ENCODE measurements at places on chromosomes 12 and 14.

DNA sequence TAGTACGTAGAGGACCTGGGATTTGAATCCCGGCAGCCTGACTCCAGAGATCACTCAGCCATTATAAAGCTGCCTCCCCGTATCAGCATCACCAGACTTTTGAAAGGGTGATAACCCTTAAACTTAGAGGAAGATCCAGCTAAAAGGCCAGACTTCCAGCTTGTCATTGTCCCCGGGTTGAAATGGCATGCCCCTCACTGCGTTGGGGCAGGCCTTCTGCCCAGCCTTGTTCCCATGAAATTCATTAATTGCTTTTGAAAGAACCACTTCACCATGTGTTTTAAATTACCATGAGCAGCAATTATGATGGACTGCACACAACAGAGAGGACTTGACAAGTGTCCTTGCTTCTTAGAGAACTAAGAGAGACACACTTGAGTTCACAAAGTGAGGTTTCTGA lies 269.6 kb upstream of the CRY1 start:
- no peak for DNase-seq

DNA sequence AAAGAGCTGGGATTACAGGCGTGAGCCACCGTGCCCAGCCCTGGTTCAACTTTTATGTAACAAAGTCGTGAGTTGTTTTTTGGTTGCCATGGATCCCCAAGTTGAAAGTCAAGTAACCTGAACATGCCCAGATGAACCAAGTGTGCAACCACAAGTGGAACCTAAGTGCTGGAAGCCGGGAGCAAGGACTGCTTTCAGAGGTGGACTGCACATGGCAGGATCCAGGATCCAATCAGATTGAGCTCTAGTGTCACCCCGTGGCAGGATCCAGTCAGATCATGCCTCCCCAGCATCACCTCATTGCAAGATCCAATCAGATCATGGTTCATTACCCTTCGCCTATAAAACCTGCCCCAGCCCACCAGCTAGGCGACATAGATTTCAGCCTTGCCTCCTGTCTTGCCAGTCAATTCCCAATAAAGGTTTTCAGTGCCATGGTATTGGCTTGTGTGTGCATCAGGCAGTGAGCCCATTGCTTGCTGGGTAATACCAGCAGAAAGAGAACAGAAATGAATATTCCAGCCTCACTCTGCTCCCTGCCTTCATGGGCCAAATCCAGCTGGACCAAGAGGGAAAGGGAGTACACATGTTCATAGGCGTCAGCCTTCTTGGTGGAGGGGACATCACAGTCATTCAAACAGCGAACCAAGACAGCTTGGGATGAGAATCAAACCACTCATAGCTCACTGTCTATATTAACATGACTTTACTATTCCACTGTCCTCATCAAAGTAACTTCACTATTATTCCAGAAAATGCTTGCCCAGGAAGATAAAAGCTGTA lies 43.6 kb upstream of the VASH1 start:
- DNase-seq: no peak

GRCh38 chr12:11863988-11864387 lies 206.8 kb upstream of the BCL2L14 start:
- no peak for DNase-seq

- no peak for DNase-seq
Measured at GRCh38 chr14:62604524-62604923, 440.7 kb downstream of the KCNH5 start.

- no peak for DNase-seq
Measured at GRCh38 chr12:91252341-91252740, 69.7 kb upstream of the DCN start.

DNA sequence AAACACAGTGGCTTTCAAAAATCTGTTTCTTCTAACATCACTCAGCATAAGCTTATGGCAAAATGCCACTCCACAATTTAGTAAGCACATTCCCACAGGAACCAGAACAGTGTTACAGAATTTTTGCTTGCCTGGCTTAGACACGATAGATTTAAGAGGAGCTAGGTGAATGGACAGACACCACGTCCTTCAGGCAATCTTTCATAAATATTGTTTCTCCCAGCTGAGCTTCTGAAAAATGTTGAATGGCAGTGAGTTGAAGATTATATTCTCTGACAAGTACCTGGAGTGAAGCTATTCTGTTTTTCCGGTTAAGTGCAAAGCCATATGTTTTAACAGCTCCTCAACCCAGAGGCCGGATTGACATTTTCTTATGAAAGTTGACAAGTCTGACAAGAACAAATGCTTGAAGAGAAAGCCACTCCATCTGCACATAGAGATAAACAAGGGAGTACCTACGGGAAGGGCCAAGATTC lies 102.0 kb downstream of the FSCB start:
- no peak for DNase-seq

GRCh38 chr14:36805131-36805559 lies 143.5 kb downstream of the PAX9 start:
- DNase-seq: no peak

DNA sequence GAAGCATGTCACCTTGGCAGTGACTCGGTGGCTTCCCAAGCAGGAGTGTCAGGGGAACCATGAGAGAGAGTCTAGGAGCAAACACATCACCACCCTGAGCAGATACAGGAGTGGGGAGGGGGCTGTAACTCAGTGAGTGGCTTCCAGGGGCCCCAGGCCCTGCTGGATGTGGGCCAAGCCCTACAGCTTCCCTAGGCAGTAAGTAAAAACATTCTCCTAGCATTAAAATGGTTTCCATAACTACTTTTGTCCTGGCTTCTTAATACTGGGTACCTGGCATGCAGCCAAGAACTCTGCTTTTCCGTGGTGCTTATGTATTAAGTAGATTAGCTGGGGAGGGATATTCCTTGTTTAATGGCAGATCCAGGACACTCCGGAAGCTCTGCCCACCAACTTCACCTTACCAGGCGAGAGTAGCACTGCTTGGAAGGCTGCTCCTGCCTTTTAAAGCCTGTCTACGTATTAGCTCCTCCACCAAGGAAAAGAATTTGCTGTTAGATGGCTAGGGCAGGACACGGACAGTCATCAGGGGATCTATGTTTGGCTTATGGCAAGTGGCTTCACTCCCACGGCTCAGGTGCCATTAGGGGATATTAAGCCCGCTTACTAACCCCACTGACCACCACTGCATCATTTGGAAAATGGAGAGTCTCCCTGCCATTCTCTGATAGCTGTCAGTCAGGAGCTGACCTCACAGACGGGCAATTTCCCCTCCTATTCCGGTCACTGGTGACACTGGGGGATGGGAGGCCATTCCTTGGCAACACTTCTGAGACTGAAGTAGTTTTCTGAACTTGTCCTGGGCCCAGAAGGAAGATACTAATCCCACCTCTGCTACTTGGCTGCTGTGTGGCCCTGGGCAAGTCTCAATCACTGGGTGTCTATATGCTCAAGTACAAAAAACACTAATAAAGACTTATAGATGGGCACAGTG lies 22.8 kb downstream of the OTUB2 start:
- DNase-seq: peak; percentile 56

- no peak for DNase-seq
Measured at GRCh38 chr12:18361433-18361832, 100.1 kb downstream of the PIK3C2G start.

GRCh38 chr12:110245369-110245772 lies 35.7 kb upstream of the ATP2A2 start:
- DNase-seq: no peak

DNA sequence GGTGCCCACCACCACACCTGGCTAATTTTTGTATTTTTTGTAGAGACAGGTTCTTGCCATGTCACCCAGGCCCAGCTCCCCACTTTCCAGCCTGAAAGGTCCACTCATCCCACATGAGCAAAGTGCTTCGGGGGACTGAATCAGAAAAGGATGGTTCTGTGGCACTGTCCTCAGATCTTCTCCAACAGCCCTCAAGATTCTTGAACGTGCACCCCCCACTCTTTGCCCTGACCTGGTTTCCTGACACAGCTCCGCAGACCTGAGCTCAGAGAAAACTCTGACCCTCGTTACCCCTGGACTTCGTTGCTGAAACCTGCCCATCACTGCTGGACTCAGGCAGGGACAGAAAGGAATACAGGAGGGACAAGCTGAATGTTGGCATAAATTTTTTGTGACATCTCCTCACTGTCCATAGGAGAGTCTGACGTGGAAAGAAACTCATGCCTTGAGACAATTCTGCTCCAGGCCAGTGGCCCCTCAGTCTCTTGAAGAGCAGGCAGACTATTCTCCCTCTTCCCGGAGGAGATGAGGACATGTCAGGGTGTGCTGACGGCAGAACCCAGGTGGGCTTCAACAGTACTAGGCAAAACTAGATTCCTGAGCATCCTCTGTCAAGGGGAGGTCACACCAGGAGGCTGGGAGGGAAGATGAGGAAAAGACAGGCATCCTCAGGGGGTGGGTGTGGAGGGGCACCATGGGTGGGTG lies 149.3 kb downstream of the DPF3 start:
- DNase-seq: no peak

DNA sequence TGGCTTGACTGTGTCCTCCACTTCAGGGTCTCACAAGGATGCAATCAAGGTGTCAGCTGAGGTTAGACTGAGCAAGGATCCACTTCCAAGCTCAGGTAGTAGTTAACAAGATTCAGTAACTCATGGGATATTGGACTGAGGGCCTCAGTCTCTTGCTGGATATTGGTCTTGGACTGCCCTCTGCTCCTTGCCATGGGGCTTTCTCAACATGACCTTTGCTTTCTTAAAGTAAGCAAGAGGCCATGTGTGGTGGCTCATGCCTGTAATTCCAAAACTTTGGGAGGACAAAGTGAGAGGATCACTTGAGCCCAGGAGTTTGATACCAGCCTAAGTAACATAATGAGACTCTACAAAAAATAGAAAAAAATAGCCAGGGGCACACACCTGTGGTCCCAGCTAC lies 231.3 kb upstream of the AMIGO2 start:
- no peak for DNase-seq

DNA sequence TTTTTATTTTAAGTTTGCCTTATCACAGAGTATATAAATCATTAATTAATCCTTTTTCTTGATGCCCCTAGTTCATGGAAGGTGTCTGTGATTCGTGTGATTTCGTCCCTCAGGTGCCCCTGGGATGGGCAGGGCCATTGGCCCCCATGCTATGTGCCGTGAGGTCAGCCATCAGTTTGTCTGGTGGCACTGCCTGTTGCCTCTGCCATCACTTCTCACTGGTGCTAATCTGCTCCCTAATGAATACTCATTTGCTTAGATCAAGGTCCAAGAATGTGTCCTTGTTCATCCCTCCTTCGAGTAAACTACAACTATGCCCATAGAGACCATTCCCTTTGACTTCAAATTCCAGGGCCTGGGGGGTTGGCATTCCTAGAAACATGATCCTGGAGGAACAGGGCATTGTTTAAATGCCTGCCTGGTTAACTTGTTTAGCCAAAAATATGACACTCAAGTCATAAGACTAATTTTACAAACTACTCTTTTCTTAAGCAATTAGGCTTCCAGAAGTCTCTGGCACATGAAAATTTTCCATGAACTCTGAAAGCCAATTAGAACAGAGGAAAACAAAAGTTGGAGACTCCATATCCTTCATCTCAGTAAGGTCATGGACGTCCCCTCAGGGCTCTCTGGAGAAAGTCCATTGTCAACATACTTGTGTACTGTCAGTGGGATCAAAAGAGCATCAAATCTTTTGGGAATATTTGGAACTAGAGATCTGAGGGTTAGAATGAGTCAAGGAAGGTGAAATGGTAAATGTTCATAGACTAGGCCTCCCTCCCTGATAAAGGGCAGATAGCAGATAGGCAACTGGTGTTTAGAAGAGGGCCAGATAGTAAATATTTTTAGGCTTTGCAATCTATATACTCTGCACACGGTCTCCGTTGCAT lies 90.9 kb upstream of the PLXNC1 start:
- DNase-seq: no peak

DNA sequence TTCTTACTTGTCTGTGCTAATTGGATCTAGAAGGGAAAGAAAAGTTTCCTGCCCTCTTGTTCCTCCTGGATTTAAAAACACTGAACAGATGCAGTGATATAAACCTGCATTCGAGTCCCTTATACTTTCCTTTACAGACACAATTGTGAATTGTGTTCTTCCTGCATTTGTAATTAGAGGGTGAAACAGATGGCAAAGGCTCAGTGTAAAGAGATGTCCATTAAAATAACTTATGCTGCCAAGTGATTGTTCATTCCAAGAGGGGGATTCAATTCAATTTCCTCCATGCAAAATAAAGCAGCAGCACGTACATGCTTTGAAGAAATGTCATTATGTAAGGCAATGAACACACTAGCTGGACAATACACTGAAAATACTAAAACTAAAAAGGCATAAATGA lies 248.3 kb upstream of the LRIG3 start:
- DNase-seq: no peak

GRCh38 chr12:116465407-116465806 lies 93.8 kb upstream of the MAP1LC3B2 start:
- no peak for DNase-seq

GRCh38 chr12:128789356-128789929 lies 34.3 kb downstream of the SLC15A4 start:
- no peak for DNase-seq

DNA sequence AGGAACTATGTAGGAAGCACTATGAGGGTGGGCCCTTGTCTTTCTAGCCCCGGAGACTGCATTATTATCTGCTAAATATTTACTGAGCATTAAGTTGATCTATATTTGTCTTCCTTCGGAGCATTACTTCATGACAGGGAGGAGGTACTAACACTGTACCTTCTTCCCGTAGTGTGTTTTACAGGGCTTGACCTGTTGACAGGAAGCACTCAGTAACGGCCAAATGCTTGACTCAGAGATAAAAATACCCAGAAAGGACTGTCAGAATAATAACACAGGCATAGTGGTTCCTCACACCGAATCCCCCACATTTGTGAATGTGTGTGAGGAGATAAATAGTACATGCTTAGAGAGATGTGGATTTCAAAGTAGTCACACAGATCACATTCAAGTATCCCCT lies 466.6 kb downstream of the EGLN3 start:
- no peak for DNase-seq

GRCh38 chr14:93346926-93347721 lies at the start of gene COX8C:
Gene COX8C, plus strand, starts transcription at chr14:93347182. Its CDS starts 87 bp downstream, at chr14:93347269.
- no peak for DNase-seq

- peak; percentile 79 for DNase-seq
Measured at GRCh38 chr14:64572386-64573104, 22.8 kb downstream of the PPP1R36 start.

DNA sequence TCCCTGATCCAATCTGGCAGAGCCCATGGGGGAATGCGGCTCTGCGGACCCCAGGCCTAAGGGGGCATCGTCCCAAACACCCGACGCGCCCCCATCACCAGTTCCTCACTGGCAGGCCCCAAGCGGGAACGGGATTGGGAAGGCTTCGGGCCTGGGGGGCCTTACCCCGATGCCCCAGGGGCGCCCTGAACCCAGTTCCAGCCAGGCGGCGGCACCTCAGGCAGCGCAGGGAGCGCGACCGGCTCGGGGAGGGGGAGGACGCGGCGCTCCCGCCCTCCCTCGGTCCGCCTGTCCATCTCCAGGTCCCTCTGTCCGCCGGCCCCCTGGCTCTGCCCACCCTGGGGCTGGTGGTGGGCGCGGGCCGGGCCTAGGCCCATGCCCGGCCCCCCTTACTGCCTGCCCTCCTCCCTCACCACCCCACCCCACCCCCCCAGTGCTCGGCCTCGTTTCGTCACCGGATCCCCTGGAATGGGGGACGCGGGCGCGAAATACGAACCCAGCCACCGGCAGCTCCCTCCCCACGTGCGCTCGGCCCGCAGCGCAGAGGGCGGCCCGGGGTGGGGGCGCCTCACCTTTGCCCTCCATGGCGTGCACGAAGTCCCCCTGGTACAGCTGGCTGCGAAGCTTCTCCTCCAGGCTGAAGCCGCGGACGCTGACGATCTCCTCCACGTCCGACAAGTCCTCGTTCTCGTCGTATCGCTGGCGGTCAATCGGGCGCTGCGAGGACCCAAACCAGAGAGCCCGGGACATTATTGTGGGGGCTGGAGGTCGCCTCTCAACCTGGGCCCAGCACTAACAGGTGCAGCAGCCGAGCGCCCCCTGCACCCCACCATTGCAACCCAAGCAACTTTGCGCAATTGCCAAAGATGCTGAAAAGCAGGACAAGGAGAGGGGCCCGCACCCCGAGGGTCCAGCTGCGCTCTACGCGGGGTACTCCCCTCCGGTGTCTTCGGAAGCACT lies 2.3 kb downstream of the KDM2B start:
- no peak for DNase-seq

Measured in midbrain (tissue), 1 donor.